ENCODE measurements at places on chromosomes 1 and 21.

DNA sequence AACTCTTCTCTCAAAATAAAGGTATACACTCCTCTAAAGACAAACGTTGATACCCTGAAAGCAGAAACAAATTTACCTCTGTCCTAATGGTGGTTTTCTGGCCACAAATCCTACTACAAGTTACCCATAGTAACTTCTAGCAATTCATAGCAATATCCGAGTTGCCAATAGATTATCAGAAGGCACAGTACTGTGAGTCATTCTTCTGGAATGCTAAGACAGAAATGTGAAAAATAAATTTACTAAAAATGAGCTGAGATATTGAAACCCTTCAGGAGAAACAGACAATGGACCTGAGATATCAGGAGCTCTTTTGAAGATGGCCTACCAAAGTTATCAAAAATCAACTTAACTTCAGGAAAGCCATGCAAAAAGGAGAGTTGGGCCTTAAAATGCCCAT, 715.0 kb upstream of the ADAMTS5 start:
- DNase-seq, result no peak

- no peak for DNase-seq
These were observed 127.9 kb downstream of the CLIC6 start for GRCh38 chr21:34796518-34797200.

DNA sequence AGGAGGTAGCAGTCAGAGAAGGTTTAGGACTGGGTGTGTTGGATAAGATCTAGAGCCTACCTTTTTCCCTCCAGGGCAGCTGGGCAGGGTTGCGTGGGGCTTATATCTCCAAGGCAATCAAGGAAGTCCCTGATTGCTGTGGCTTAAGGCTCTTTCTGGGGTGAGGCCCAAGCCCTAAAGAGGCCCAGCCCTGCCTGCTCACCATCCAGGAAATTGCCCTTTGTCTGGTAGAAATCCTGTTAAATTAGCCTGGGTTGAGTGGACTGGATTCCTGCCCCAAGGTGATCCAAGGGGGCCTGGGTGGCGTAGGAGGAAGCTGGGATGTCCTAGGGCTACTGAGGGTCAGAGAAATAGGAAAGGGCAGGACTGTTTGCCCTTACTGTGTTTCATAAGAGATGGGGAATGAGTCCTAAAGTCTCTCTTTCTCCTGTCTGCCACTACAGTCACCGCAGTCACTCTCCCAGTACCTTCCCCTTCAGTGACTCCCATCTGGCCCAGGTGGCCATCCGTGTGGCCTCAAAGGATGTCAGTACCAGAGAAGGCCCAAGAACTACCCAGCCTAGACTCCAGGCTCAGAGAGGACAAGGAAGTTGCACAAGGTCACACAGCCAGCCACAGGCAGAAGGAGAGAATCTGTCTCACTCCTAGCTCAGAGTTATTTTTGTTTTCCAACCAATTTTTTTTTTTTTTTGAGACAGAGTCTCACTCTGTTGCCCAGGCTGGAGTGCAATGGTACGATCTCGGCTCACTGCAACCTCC, 25.8 kb downstream of the MFSD2A start:
- no peak for DNase-seq

GRCh38 chr1:206727981-206728696, 42.4 kb upstream of the IL19 start:
- no peak for DNase-seq

DNA sequence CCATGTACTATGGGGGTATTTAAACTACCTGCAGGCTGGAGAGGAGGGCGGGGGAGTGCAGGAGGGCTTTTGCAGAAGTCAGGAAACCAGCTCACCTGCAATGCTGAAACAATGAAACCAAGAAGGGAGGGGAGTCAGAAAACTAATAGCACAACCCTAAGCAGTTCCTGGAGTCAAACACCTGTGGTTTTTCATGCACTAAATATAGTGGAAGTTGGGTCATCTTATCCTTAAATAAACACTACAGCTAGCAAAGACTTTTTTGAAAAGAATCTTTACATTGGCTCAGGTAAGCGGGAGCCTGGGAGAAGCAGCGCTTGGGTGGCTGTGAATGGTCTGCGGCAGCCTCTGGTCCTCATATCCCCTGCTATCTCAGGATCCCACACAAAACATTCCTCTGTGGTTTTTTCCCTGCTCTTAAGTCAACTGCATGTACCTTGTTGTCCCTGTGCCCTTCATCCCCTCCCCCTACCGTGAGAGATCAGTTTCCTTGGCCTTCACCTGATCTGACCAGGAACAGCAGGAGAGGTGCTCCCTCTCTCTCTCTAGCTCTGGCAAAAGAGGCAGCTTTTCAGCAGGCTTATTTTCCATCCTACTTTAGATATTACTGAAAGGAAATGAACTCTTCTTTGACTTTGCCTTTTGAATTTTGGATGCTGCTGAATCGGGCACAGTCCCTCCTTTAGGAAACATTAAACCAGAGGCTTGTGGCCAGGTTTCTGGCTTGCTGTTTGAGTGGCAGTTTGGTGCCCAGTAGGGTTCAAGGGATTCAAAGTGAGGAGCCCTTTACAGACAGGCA, 26.6 kb downstream of the TENT5C start:
- no peak for DNase-seq

GRCh38 chr1:54064299-54064698, 10.9 kb downstream of the TCEANC2 start:
- DNase-seq, result no peak

- DNase-seq, result no peak
These were observed 90.0 kb downstream of the PAPPA2 start for GRCh38 chr1:176552999-176553398.

- peak; percentile 91 for DNase-seq
These were observed 8.0 kb upstream of the TNFRSF14 start for GRCh38 chr1:2548068-2548589.

DNA sequence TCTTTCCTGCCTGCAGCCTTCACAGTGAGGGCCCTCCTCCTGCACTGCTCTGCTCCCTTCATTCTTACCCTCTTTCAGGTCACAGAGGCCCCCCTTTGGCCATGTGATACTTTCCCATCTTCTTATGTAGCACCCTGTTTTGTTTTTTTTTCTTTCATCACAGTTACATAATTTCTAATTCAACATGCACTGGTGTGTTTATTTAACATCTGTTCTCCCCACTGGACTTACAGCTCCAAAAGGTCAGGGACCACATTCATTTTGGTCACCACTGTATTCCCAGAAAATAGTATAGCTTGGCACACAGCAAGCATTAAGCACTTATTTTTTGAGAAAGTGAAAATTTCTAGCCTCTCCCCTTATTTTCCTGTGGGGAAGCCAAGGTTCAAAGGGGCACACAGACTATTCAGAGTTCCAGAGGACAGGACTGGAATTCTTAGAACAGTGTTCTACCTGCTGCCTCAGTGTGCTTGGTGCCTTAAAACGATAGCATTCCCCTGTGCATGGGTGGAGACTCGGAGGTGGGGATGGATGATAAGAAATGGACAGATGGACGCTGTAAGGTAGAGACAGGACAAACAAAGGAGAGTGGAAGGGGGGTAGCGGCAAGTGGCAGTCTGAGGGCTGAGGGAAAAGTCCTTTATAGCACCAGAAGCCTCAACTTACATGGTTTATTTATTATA, 5.3 kb downstream of the DENND2D start:
- no peak for DNase-seq

- DNase-seq, result peak; percentile 58
These were observed 50.8 kb downstream of the RHBG start for GRCh38 chr1:156419854-156420204.

DNA sequence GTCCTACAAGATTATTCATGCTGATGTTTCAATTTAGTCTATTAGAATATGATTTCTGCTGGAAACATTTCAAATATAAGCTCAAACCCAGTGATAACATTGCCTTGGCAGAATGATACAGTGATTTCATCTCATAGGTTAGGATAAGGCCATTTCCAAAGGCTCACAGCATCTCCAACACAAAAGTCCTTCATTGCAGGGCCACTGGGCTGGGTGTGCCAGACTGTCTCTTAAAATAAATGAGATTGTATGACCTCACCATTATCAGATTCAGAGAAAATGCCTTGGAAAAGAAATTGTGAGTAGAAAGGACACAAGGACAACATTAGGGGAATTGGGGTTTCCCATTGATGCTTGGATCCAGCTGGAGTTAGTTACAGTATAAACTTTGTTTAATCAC, 30.4 kb downstream of the NGF start:
- DNase-seq, result no peak

GRCh38 chr1:171501305-171502024, 16.1 kb downstream of the PRRC2C start:
- no peak for DNase-seq

DNA sequence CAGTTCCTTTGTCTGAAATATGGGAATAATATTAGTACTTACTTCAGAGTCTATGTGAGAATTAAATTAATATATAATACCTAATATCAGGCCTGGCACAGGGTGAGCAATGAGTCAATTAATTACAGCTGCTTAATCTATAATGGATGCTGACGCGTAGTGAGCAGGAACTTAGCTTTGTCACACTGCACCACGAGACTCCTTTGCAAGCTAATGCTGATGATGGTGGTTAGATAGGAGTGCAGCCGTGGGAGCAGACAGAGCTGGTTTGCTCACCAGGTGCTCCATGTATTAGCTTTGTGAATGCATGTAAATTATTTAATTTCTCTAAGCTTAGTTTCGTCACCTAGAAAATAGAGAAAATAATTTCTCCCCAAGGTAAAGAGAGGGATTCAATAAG, 35.1 kb downstream of the KCNJ15 start:
- DNase-seq, result no peak

- no peak for DNase-seq
These were observed 85.9 kb downstream of the TYW3 start for GRCh38 chr1:74818661-74819456.

GRCh38 chr1:38701088-38701487, 158.5 kb downstream of the RRAGC start:
- no peak for DNase-seq

- no peak for DNase-seq
These were observed 1.0 kb downstream of the CCDC24 start for GRCh38 chr1:43992232-43992995.

DNA sequence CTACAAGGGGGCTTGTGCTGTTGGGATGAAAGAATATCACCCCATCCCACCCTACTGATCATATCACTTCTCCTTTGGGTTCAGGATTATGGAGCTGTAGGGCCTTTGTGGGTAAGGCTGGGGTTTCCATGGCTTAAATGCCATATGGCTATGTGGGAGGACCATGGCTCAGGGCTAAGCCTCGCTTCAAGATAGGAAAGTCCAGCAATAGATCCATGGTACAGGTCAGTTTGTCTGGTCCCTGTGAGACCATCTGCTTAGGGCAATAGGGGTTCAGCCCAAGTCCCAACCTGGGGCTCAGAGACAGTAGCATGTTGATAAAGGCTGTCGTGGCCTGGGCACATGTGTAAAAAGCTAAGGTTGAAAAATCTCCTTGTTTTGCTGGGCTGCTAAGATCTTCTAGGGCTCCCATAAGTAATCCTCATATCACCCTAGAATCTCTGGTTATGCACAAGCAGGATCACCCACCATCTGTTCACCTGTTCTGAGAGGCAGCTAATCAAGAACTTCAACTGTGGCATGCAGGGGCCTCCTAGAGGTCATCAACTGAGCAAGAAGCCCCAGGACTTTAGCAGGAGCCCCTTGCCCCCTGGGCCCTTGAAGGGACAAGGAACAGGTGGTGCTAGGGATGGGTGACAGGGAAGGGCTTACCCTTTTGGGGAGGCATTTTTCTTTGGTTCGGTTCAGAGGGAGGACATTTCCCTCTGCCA, 66.5 kb downstream of the UBE2T start:
- no peak for DNase-seq

DNA sequence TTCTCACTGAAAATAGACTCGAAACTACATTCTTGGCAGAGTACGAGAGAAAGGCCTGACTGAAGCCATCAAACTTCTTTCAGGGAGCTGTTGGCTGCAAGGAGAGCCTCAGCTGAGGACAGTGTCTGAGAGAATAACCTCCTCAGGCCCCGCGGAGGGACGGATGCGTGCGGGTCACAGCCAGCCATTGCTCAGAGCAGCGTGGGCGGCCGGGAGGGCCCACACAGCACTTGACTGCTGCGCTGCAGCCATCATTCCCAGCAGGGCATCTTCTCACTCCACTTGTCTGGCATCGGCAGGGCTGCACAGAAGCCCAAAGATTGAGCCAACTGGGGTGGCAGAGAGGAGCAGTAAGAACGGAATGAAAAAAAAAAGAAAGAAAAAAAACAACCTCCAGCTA, 113.5 kb downstream of the XCL2 start:
- DNase-seq, result no peak

DNA sequence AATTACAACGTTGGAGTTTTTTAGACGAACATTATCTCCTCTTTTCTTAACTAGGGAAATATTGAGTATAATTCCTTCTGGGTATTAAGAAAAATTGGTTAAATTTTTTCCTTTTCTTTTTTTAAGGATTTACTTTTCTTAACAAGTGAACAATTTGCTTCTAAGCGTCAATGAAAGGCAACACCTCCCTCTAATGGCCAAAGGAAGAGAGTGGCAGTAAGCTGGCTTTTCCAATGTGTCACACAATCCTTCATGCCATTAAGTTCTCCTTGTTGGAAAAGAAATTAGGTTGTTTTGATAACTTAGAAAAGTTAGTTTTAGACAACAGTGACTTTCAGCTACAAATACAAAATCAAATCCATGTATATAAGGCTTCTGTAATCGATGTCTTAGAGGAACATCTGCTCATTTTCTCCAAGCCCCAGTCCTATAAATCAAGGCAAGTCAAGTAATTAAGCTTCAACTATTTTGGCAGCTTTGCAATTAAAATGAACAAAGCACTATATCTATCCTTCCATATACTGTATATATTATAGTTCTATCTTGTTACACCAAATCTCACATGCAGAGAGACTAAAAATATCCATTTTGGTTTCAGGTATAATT, 62.8 kb downstream of the EDEM3 start:
- DNase-seq, result no peak

GRCh38 chr1:214540324-214540723, 11.1 kb downstream of the PTPN14 start:
- no peak for DNase-seq

DNA sequence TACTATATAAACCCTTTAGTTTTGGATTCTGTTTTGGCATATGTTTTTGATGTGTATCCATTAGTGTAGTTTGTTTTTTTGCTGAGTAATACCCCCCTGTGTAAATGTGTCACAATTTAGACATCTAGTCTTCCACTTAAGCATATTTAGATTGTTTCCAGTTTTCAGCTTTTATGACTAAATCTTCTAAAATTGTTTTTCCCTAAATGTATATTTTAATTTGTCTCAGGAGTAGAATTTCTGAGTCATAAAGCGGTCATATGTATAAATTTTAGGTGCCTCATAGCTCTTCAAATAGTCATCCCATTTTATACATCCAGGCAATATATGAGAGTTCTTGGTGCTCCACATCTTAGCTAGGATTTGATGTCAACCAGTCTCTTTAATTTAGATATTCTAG, 1348.0 kb downstream of the MRPL39 start:
- no peak for DNase-seq

DNA sequence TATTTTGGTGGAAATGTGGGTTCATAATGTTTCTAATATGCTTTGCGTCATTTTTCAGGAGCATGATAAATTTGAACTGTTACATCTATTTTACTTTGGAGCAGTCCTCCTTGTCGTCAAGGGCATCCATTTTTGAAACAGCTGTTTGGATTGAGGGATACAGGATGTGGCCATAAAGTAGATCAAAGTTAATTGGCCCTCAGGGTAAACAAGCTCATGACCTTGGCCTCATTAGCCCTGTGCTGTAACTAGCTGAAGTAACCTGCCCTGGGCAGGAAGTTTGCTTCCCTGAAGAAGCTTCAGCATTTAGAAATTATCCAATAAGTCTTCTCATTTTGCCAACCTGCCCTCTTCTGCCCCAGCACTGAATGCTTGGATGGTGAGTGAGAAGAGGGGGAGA, 24.8 kb upstream of the RGL1 start:
- DNase-seq, result no peak

Data from activated naive CD8-positive, alpha-beta T cell treated with anti-CD3 and anti-CD28 coated beads, Interleukin-2, amount 50 U/mL, for 24 hours (primary cell).